Midbrain (tissue), 1 donor: ENCODE measurements at places on chromosomes 11 and 22.

- no peak for DNase-seq
These were observed 154.6 kb downstream of the MAML2 start for GRCh38 chr11:96188243-96189006.

GRCh38 chr11:86291466-86292262 lies 10.4 kb upstream of the HIKESHI start:
- DNase-seq: peak; percentile 34

DNA sequence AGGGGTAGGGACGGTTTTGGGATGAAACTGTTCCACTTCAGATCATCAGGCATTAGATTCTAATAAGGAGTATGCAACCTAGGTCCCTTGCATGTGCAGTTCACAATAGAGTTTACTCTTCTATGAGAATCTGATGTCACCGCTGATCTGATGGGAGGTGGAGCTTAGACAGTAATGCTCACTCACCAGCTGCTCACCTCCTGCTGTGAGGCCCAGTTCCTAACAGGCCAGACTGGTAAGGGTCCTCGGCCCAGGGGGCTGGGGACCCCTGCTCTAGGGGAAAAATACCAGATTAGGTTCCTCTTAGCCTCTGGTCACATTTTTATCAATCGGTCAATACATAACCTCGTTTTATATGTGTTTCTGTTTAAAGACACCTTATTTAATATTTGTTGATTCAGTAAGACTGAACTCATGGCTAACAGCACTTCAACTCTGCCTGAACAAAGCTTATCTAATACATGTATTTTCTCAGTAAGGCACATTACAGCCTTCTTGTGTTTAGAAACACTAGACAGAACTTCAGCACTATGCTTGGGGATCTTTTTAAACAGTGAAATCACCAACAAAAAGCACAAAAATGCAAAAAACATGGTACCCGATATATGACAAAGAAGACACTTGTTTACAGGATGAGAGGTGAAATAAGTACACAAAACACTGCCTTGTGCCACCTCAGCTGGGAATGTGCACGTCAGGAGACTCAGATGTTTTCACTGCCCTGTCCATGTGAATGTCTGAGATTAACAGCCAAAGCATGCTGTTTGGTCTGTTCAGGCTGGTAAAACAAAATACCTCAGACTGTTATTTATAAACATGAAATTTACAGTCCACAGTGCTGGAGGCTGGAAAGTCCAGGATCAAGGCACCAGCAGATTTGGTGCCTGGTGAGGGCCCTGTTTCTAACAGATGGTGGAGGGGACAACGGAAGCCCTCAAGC lies 107.5 kb downstream of the USP35 start:
- DNase-seq: no peak

DNA sequence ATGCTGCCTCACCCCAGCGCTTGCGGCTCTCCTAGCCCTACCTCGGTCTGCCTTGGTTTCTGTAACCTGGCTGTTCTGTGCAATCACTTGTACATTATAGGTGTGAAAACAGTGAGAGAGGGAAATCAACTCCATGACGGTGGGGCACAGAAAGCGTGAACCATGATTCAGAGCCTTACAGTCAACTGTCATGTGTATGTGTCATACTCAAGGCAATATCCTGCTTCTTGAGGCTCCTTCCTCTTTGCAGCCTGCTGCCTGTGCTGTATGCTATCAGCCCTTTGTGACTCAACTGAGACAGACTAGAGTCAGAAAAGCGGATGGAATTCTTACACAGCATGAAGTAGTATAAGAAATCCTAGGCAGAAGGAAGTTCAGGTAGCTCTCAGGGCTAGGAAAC lies 2.1 kb downstream of the NRIP3 start:
- no peak for DNase-seq

DNA sequence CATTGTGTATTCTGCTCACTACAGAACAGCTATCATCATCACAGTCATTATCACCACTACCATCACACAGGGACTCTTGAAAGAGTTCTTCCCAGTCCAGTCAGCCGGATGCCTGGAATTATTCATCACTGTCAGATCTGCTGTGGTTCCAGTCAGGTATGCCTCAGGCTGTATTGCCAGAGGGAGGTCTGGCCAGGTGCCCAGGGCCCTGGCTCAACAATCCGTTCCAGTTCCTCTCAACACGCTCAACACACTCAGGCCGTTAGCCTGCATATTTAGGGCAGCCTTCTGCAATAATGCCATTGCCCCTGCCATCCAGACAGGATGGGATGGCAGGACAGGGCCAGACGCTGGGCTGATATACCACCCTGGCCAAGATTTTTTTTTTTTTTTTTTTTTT lies 28.6 kb upstream of the RASL10A start:
- DNase-seq: peak; percentile 53

- no peak for DNase-seq
These were observed 57.3 kb upstream of the SLN start for GRCh38 chr11:107769189-107769588.

GRCh38 chr11:135002236-135002635 lies 590.2 kb upstream of the B3GAT1 start:
- no peak for DNase-seq

DNA sequence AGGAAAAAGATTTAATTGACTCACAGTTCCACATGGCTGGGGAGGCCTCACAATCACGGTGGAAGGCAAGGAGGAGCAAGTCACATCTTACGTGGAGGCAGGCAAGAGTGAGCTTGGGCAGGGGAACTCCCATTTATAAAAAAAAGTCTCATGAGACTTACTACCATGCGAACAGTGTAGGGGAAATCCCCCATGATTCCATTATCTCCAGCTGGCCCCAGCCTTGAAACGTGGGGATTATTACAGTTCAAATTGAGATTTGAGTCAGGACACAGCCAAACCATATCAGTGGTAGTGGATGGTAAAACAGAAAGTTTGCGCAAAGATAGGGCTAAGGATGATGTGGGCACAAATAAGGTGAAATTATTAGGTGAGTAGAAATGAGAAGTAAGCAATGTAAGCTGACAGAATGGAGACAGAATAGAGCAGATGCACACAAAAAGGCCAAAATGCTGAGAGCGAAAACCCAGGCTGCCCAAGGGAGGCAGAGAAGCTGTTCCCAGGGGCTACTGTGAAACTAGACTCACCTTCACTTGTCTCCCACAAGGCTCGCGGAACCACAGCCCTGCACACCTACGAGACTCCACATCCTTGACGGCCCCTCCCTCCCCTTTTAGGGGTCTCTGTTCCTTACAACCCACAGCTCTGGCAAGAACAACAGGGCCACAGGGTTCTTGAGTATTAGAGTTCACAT lies 377.6 kb downstream of the CADM1 start:
- no peak for DNase-seq

DNA sequence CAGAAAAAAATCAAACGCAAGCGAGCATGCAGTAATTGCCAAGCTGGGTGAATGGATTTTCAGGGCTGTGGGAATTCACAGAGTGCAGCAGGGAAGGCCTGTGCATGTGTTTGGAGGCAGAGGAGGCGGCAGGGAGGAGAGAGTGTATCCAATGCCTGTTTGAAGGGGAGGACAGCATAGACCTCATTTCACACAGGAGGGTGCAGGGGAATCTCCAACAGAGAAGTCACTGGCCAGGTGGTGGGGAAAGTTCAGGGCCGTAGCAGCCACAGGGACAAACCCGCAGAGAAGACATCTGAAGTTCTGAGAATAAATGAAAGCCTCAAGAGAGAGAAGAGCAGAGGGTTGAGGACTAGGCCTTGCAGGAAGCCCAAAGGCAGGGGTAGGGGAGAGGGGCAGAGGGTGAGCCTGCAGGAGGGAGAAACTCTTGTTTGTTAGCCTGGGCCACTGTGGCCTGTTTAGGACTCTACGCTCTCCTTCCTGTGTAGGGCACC lies 19.2 kb upstream of the KDM2A start:
- DNase-seq: no peak

DNA sequence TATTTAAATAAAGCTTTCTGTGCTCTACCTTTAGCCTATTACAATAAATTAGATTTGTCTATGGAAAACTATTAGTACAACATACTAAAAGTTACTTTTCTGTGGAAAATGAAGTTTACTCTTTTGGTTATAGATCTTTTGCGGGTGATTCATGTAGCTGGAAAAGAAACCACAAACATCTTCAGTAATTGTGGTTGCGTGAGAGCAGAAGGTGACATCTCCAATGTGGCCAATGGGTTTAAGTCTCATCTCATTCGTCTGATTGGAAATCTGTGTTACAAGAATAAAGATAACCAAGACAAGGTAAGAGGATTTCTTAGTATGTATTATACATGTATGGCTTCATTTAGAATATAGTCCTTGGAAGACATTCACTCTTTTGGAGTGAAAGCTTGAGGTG lies 68.6 kb downstream of the ATXN10 start:
- DNase-seq: no peak

- no peak for DNase-seq
These were observed 7.5 kb downstream of the PRCP start for GRCh38 chr11:82892611-82893169.

- no peak for DNase-seq
These were observed 193.2 kb upstream of the PLET1 start for GRCh38 chr11:112453601-112454577.

DNA sequence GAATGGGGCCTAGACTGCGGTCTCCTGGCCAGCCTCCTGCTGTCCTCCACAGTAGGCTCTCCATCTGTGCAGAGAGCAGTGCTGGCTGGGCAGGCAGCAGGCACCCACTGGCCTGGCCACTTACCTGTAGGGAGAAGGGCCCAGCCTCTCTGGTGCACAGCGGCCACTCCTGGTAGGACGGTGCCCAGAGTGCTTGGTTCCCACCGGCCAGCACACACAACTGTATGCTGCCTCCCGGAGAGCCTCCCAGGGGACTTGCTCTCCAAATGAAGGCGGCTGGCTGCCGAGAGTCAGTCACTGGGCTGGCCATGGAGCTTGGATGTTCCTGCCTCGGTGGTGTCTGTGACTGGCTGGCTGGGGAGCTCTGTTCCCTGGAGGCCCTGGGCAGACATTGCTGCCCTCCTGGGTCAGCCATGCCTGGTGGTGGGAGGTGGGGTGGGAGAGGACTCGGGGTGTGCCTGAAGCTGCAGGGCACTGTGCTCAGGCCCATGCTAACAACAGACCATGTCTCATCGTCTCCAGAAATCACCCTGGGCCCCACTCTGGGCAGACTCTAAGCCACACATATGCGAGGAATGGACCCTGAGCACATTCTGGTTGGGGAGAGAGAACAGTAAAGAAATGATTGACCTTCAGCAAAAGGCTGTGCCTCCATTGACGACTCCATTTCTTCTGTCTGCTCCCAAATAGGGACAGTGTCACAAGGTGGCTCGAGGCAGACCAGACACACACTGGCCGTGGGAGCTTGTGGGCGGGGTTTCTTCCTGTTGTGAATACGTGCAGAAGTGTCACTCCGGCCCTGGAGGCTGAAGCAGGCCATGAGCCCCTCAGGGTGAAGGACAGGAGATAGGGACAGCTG lies 350.8 kb downstream of the TBC1D22A start:
- DNase-seq: no peak

DNA sequence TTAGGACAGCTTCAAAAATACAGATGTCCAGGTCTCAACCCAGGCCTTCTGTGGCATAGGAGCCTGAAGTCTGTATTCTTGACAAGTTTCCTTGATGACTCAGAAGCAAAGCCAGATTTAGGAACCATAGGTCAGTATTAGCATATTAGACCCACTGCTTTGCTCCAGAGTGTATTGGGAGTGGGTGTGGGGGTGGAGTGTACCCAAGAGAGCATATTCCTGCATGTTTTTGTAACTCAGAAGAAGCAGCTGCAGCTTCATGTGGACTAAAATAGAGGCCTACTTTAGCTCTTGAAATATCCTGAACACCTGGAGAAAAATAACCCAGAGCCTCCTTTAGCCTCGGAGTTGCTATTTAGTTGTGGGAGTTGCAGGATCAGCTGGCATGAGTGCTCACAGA lies 106.7 kb downstream of the CCDC81 start:
- DNase-seq: no peak

DNA sequence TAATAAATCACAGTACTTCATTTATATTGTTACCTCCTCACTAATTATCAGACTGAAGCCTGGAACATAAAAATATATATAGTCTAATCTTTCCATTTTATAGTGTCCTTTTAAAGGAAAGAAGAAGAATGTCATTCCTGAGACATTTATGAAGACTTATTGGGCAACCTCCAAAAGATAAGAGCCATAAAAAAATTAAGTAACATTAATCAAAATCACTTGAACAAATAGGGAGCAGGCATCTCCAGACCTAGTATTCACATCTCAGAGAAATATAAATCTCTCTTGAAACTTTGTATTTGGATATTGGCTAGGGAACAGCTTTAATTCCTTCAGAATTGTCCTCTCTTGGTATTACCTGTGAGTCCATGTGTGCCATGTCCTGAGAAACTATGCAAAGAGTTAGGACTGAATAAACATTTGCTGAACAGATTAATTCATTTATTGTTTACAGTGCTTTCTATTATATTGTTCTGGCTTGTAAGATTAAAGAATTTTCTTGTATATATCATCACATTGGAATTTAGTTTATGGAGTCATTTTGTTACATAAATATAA lies 530.5 kb upstream of the LRRC4C start:
- no peak for DNase-seq

DNA sequence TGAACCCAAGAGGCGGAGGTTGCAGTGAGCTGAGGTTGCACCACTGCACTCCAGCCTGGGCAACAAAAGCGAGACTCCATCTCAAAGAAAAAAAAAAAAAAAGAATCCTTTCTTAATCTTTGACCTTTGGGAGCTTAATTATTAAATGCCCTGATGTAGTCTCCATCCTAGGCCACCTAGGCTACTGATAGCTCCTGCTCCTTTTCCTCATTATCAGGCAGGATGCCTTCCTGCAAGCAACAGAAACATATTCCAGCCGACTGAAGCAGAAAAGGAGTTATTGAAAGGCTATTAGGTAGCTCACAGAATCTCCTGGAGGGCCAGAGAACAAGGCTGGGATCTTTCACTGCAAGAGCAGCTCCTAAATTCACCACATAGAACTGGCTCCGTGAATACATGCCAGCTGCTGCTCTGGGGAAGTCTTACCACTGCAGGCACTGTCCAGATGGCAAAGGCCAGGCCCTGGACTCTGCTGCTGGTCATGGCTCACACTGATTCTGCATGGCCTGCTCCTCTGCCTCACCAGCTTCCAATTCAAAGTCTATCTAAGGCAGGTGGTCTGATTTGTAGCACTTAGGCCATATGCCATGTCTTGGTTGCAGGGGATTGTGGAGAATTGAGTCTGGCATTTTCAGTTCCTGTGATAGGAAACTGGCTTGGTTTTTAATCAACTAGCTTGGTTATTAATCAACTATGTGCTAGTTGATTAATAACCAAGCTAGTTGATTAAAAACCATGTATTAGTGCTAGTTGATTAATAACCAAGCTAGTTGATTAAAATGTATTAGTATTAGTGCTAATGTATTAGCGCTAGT lies 26.0 kb upstream of the POLD3 start:
- DNase-seq: no peak
